Ascending aorta (tissue), 2 donors: ENCODE measurements at places on chromosomes 2 and 18.

- no peak for DNase-seq
Observed at GRCh38 chr2:168272225-168272624, 24.8 kb upstream of the STK39 start.

- DNase-seq, result no peak
Observed at GRCh38 chr18:38709122-38709521, 1143.5 kb upstream of the CELF4 start.

GRCh38 chr18:33210575-33211189, 229.8 kb downstream of the CCDC178 start:
- no peak for DNase-seq

- DNase-seq, result no peak
Observed at GRCh38 chr18:71189581-71189980, 900.7 kb downstream of the SOCS6 start.

GRCh38 chr2:106307860-106308259, 113.8 kb upstream of the UXS1 start:
- no peak for DNase-seq

- peak; percentile 57 for DNase-seq
Observed at GRCh38 chr2:239310401-239311061, 90.3 kb downstream of the HDAC4 start.
